ENCODE measurements at places on chromosomes 7 and 10.

DNA sequence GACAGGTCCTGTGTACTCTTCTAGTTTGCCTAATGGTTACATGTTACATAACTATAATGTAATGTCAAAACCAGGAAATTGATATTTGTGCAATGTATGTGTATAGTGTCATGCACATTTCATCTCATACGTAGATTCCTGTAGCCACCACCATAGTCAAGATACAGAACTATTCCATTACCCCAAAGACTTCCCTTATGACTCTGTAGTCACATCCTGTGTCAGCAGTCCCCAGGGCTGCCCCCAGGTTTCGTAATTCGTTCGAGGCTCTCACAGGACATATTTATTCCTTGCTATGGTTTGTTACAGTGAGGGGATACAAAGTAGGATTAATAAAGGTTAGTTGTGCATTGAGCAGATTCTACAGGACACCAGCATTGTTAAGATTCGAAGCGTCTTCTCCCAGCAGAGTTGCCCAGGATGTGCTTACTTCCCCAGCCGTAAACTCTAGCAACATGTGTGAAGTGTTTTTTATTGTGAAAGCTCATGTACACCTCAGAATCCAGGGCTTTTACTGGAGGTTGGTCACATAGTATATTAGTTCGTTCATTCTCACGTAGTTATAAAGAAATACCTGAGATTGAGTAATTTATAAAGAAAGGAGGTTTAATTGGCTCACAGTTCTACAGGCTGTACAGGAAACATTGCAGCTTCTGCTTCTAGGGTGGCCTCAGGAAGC lies 18.6 kb downstream of the RABGEF1 start:
- DNase-seq: peak; percentile 79

DNA sequence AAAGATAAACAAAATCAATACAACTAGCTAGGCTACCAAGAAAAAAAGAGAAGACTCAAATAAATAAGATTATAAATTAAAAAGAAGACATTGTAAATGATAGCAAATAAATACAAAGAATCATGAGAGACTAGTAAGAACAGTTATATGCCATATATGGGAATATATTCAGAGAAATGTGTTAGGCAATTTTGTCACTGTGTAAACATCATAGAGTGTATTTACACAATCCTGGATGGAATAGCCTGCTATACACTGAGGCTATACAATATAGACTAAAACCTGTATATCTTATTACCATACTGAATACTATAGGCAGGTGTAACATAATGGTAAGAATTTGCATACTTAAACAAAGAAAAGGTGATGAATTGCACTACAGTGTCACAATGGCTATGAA lies 717.4 kb downstream of the PARD3 start:
- no peak for DNase-seq

DNA sequence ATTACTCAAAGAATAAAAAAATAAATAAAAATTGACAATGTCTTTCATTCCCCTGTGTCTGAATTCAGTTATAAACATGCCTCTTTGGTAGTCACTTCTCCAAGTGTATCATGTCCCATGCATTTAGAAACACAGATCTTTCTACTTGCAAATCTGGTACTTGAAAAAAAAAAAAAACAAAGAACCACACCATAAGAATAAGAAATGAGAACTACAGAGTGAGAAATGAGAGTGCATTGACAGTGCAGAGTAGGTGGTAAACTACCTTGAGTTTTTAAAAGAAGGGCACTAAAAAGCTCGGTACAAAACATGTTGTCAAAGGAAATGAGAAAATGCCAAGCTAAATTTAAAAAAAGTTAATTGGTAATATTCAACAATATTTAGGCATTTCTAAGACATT lies 123.0 kb downstream of the GPR85 start:
- DNase-seq: no peak

GRCh38 chr7:151367284-151367683 lies 25.7 kb downstream of the NUB1 start:
- DNase-seq: no peak

DNA sequence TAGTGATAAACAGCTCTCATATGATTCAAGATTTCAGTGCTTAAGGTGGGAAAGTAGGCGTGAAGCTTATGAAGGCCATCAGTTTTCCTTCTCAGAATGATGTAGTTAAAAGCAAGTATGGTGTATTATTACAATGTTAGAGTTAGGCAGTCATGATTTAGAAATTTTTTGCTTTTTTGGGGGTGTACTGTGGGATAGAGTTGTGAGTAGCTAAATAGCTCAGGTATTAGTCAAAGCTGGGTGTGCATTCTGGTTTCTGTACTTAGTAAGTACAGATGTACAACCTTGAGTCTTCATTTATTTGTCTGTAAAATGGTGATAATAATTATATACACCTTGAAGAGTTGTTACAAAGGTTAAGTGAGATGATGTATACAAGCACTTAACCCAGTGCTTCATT lies 52.2 kb downstream of the R3HCC1L start:
- DNase-seq: no peak

GRCh38 chr10:95355301-95355700 lies 64.5 kb upstream of the PDLIM1 start:
- DNase-seq: no peak

- DNase-seq: no peak
These were observed 104.0 kb downstream of the PARP12 start for GRCh38 chr7:139958599-139959284.

DNA sequence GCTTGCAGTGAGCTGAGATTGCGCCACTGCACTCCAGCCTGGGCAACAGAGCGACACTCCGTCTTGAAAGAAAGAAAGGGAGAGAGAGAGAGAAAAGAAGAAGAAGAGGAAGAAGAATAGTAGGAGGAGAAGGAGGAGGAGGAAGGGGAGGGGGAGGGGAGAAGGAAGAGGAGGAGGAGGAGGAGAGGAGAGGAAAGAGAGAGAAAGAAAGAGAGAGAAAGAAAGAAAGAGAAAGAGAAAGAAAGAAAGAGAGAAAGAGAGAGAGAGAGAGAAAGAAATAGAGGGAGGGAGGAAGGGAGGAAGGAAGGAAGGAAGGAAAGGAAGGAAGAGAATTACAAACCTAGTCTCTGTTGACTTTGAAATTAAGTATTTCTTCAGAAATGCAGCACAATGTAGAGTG lies 7.8 kb upstream of the SRPK2 start:
- no peak for DNase-seq

DNA sequence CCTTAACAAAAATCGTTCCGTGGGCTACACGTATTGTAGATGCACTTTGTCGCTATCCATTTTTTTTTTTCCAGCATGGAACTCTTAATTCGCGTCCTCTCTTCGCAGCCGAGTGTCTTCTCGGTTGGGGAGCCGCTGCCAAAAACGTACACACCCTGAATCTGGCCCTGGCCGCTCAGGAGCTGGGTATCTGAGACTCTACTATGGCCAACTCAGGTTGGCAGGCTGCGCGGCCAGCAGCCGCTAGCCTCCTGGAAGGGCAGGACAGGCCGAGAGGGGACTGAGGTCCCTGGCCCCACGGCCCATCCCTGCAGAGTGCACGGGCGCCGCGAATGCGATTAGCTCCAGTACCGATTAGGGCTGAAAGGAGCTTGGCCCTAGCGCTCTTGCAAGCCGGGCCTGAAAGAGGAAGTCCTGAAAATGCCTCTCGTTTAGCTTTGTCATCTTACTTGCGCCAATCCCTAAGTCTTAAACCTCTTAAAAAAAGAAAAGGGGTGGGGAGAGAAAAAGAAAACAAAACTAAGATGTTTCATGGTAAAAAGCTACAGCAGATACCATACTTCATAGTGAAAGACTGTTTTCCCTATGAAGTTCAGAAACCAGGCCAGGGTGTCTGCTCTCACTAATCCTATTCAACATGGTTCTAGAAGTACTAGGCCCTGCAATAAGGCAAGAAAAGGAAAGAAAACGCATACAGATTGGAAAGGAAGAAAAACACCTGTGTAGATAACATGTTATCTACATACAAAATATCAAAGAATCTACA lies 113.2 kb upstream of the RHEB start:
- DNase-seq: peak; percentile 71

DNA sequence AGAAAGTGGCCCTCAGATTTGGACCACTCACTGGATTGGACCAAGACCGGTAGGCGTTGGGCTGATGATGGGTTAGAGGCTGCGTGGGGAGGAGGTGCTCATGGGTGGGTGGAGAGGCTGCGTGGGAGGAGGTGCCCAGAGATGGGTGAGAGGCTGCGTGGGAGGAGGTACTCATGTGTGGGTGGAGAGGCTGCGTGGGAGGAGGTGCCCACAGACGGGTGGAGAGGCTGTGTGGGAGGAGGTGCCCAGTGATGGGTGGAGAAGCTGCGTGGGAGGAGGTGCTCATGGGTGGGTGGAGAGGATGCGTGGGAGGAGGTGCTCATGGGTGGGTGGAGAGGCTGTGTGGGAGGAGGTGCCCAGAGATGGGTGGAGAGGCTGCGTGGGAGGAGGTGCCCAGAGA lies 346.3 kb downstream of the PAXIP1 start:
- no peak for DNase-seq

GRCh38 chr7:142833174-142834048 lies 21.5 kb upstream of the EPHB6 start:
- DNase-seq: no peak

DNA sequence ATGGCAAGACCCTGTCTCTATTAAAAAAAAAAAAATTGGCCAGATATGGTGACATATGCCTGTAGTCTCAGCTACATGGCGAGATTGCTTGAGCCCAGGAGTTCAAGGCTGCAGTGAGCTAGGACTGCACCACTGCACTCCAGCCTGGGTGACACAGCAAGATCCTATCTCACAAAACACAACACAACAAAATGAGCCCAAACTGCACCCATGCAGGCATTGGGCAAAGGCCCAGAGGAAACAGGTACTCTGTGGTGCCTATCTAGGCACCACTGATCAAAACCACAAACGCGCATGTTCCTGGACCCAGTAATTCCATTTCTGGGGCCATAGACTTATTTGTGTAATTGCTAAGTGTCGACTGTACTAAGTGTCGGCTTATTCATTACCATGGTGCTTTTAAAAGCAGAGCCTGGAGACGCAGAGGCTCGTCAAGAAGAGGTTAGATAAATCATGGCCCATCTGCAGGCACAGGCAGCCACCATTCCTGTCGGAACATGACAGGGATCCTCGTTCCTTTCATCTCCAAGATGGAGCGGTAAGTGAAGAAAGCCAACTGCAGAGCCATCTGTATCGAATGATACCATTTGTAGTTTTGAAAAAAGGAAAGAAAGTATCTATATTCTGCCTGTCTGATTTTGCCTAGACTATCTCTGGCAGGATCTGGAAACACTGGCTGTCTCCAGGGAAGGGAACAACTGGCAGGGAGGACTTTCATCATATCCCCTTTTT lies 160.4 kb upstream of the RHEB start:
- no peak for DNase-seq

DNA sequence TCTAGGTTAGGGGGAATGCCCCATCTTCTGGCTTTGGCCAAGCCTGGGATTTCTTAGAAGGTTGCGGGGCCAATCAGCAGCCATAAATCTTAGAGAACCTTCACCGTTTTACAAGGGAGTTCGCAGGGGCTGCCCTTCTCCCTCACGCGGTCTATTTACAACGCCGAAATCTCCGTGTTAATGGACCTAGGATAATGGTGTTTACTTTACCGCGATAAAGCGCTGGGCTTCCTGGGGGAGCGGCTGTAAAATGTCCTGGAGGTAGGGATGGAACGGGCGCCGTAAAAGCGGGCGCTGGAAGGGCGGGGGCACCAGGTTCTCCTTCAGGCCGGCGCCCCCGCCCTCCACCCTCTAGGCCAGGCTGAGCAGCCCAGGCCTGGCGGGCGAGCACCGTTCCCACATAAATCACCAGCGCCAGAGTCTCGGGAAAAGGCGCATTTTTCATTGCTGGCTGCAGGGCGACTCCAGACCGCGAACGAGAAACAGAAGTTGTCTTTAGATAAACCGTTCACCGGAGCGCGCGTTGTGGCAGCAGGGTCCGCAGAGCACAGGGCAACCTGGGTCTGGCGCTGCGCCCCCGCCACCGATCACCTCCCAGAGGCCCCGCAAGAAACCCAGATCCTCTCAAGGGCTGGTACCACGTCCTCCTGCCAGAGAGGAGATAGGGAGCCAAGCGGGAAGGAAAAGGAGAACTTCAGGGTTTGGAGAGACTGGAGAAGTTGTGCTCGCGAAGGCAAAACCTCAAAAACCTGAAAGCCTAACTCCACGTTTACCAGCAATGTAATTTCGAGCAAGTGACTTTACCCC lies 12.5 kb upstream of the NKX2-3 start:
- no peak for DNase-seq

DNA sequence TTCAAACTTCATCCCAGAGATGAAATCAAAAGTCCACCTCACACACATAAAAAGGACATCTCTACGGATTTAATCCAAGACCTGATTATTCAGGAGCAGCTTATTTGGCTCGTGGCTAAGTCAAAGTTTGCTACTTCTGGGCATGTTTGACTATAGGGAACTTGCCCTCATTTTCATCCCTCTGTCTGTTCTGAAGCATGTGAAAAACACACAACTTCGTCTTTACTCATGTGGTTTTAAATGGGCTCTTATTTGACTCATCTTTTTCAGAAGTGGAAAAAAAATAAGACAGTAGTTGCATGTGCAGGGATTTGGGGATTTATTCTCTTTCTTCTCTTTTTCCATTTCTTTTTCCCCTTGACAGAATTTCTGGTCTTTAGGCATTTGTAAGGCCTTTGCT lies 295.9 kb downstream of the TFEC start:
- no peak for DNase-seq

- no peak for DNase-seq
These were observed 18.9 kb downstream of the ZNF680 start for GRCh38 chr7:64544010-64544409.

GRCh38 chr10:115936926-115937767 lies 335.9 kb downstream of the GFRA1 start:
- DNase-seq: no peak

DNA sequence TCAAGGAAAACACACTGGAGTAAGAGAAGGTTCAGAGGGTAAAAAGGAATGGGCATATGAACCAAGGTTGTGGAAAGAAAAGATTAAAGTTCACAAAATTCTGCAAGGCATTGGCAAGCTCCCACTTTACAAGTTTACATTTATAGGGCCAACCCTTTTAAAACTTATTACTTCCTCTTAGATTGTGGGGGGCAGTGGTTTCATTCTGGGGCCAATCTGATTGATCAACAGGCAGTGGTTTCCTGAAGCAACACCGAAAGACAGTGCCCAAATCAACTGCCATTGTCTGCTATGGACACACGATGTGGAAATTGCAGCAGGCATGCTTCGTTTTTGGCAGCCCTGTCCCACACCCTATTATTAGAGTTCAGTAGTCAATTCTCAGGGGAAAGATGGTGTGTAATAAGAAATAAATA lies 154.0 kb downstream of the SGMS1 start:
- DNase-seq: peak; percentile 4

GRCh38 chr10:77498210-77498609 lies 139.4 kb downstream of the KCNMA1 start:
- DNase-seq: no peak

DNA sequence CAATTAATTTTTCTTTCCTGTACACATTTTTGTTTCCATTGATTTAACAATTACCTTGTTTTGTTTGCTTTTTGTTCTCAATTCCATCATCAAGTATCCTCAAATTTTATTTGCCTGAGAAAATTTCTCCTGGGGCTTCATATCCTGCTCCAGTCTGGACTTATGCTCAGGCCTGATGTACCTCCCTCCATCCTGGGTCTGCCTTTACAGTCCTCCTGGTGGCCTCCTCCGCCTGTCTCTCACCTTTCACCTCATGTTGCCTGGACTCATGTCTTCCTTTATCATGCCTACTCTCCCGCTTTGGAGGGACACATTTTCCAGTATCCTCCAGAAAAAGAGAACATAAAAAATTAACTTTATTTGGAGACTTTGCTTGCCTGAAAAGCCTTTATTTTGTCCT lies 12.1 kb upstream of the TAS2R60 start:
- DNase-seq: no peak

GRCh38 chr7:40463446-40463845 lies 328.6 kb downstream of the SUGCT start:
- no peak for DNase-seq

- DNase-seq: no peak
These were observed 33.3 kb upstream of the GARS1 start for GRCh38 chr7:30561389-30561788.

GRCh38 chr7:44638611-44639557 lies 32.5 kb downstream of the OGDH start:
- DNase-seq: peak; percentile 97

Data from activated CD4-positive, alpha-beta T cell treated with anti-CD3 and anti-CD28 coated beads, Interleukin-10, Interleukin-2, amounts not matched to agents 100 ng/mL and 50 ng/mL, durations not matched to agents 16 hours and 8 hours (primary cell).